ENCODE measurements at places on chromosomes 16 and 17. TPM values are rescaled to one million over a fixed set of nuclear protein-coding genes. Genes with fewer than 3 reads are reported as not detected.

ATP2A1 gene
- total RNA-seq: 10.3 TPM

DNA sequence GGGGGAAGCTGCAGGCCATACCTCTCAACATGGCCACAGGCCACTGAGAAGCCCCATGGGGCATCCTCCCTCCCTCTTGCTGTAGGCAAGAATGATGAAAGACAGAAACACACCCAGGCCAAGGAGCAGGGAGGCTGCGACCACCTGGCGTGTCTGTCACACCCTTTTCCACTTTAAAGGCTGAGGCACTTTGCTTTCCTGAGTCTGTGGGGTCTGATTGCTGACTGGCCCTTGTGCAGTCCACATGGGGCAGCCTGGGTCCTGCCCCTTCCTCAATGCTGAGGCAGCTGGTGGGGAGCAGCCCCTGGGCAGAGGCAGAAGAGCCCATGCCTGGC lies 8.7 kb downstream of the TMEM204 start:
- DNase-seq: no peak
- no peak overlapping the region for H3K27ac ChIP-seq
- no peaks in the 10 kb centered on the region for H3K27me3 ChIP-seq
- no peaks in the 10 kb centered on the region for H3K36me3 ChIP-seq
- no peak overlapping the region for H3K4me3 ChIP-seq

SDR42E2 gene
- 0.27 TPM for total RNA-seq

DNA sequence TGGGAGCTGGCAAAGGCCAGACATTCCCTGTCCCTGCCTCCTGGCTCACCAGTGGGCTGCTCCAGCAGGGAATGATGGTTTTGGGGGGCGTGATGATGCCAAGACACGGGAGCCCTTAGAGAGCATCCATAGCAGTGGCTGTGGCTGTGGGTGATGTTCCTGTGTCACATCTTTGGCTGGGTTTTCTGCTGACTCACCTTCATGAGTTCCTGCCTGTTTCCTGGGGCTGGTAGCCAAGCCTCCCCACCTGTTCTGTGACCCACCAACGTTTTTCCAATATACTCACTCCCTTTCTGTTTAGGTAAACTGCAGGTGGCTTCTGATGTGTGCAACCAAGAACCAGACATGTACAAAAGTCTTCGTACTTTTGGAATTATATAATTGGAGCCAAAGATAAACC lies 16.5 kb upstream of the NF1 start:
- no peaks in the 10 kb centered on the region for H3K27me3 ChIP-seq
- H3K4me3 ChIP-seq: no peak overlapping the region
- DNase-seq: no peak
- H3K36me3 ChIP-seq: no peaks in the 10 kb centered on the region
- 0 out of 2 replicates have a peak, but pooled peaks cover 2% of the 10 kb centered on the region for H3K4me1 ChIP-seq

- no peak for DNase-seq
- peaks cover 21% of the 10 kb centered on the region for H3K36me3 ChIP-seq
- no peaks in the 10 kb centered on the region for H3K27me3 ChIP-seq
- no peak overlapping the region for H3K4me3 ChIP-seq
- no peak overlapping the region for H3K27ac ChIP-seq
Measured at GRCh38 chr16:82157534-82157812, 12.6 kb downstream of the MPHOSPH6 start.

MT1F gene
- total RNA-seq: 7.3 TPM

GRCh38 chr16:66374176-66374575 lies 7.7 kb downstream of the CDH5 start:
- DNase-seq: no peak
- no peak overlapping the region for H3K27ac ChIP-seq
- no peaks in the 10 kb centered on the region for H3K36me3 ChIP-seq
- no peak overlapping the region for H3K4me3 ChIP-seq
- H3K4me1 ChIP-seq: no peaks in the 10 kb centered on the region

TELO2 gene
- total RNA-seq: 74.3 TPM

CTRL gene
- 3.4 TPM for total RNA-seq

PRR29 gene
- total RNA-seq: not detected

DNA sequence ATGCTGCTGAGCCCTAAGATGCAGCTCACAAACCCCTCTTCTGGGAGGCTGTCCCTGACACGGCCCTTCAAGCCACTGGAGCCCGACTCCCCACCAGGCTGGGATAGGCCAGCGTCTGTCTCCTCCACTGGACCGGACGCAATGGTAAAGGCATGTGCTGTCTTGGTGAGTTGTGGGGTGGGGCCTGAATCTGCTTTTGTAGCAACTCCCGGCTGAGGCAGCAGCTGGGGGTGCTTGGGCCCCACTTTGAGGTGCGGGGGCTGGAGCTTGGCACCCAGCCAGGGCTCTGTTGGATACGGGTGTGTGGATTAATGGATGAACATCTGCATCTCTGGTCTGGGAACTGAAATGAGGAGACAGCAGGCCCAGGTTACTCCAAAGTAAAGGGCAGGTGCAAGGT lies 3.5 kb upstream of the NLRC3 start:
- peaks cover 9% of the 10 kb centered on the region for H3K4me1 ChIP-seq
- H3K36me3 ChIP-seq: no peaks in the 10 kb centered on the region
- no peak overlapping the region for H3K4me3 ChIP-seq
- DNase-seq: no peak
- no peaks in the 10 kb centered on the region for H3K27me3 ChIP-seq

DNA sequence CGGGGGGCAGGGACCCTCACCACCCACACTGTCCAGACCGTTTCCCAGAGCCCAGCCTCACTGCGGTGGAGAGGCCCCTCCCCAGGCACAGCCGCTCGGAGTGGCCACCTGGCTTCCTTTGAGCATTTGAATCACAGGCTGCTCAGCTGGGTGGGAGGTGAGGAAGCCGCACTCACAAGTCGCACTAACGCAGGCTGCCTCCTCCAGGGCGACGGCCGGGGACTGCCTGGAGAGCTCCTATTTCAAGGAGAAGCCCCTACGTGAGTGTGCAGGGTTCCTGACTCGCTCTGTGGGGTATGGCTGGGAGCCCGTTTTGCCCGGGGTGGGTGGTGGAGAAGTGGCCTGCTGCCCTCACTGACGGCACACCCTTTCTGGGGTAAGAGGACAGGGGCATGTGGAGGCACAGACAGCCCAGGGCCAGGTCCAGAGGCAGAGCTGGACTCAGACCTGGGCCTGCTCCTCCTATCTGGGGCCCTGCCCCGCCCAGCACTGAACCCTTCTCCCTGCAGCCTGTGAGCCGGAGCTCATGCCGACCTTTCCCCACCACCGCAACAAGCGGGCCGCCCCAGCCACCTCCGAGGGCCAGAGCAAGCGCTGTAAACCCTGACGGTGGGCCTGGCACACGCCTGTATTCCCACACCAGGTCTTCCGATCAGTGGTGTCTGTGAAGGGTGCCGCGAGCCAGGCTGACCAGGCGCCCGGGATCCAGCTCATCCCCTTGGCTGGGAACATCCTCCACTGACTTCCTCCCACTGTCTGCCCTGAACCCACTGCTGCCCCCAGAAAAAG lies 6.2 kb downstream of the SPATA2L start:
- no peaks in the 10 kb centered on the region for H3K27me3 ChIP-seq
- peak overlapping the region; percentile 28 for H3K27ac ChIP-seq
- H3K4me1 ChIP-seq: peaks cover 8% of the 10 kb centered on the region
- peaks cover 27% of the 10 kb centered on the region for H3K36me3 ChIP-seq

TMIGD1 gene
- total RNA-seq: not detected

KRT23 gene
- 19.0 TPM for total RNA-seq

DNA sequence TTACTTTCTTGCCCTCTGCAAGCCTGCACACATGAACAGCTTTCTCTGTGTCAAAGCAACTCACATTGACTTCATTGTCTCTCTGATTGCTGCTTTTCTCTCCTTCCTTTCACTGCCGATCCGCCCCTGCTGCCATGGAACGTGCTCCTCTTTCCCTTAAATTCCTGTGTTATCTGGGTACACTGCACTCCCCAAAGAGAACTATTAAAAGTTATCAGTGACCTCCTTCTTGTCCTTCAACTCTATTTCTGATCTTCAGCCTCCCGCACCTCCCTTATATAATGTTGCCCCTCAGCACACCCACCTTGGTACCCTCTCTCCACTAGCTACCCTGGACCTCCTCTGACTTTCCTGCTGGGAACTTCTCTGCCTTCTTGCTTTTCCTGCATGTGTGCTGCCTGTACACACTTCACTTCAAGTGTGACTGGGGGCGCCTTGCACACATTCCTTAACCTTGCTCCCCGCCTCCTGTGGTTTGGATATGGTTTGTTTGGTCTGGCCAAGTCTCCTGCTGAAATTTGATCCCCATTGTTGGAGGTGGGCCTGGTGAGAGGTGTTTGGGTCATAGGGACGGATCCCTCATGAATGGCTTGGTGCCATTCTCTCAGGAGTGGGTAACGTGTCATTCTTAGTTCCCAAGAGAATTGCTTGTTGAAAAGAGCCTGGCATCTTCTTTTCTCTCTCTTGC lies 26.7 kb upstream of the PMP22 start:
- H3K4me1 ChIP-seq: no peaks in the 10 kb centered on the region
- no peaks in the 10 kb centered on the region for H3K36me3 ChIP-seq
- H3K27ac ChIP-seq: no peak overlapping the region
- H3K27me3 ChIP-seq: no peaks in the 10 kb centered on the region
- DNase-seq: no peak

SMTNL2 gene
- 2.3 TPM for total RNA-seq

DNA sequence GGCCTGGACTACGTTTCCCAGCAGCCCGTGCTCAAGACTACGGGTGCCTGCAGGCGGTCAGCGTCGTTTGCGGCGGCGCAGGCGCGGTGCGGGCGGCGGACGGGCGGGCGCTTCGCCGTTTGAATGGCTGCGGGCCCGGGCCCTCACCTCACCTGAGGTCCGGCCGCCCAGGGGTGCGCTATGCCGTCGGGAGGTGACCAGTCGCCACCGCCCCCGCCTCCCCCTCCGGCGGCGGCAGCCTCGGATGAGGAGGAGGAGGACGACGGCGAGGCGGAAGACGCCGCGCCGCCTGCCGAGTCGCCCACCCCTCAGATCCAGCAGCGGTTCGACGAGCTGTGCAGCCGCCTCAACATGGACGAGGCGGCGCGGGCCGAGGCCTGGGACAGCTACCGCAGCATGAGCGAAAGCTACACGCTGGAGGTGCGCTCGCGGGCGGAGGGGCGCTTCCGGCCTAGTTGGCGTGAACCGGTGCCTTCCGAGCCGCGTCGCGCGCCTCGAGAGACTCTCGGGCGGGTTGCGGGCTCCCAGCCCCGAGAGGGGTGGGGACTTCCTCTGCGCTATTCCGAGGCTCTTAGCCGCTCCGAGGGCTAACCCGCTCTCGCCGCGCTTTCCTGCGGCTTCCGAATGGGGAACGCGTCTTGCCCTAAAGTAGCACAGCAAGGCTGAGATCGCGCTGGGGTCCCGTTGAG lies at the start of gene RBL2:
Gene RBL2 (plus strand): TSS at position 95 of the 689 bp plus-strand sequence. CDS start 86 bp downstream, at position 181.
- DNase-seq: peak; percentile 58
- H3K27ac ChIP-seq: peak within 1 kb of the TSS; percentile 79
- peaks cover 11% of the 10 kb centered on the region for H3K4me1 ChIP-seq
- no peaks in the 10 kb centered on the region for H3K27me3 ChIP-seq
- H3K4me3 ChIP-seq: peak within 1 kb of the TSS; percentile 95
- H3K36me3 ChIP-seq: no peaks in the 10 kb centered on the region

All from HCT116 (cell line).